ENCODE measurements at places on chromosomes 7 and 10.
A peak's percentile ranks its signal among the peaks of the same experiment; 100 is the strongest.

DNA sequence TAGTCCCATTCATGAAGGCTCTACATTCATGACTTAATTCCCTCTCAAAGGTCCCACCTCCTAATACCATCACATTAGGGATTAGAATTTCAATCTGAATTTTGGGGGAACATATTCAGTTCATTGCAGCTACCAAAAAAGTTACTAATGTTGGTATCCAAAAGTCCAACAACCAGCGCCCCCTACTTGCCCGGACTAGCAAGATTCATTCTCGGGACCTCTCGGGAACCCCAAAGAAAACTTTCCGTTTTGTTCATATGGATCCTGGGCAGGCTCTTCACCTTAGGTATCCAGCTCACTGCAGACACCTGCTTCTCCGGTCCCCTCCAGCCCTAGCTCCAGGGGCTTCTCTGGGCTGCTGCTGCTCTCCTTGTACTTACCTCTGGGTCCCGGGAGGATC, 8.9 kb upstream of the GRK5 start:
- DNase-seq, result no peak

- DNase-seq, result no peak
Observed at GRCh38 chr7:35334506-35334905, 80.6 kb upstream of the TBX20 start.

GRCh38 chr10:71314028-71314693, 4.9 kb upstream of the SLC29A3 start:
- DNase-seq, result peak; percentile 48

DNA sequence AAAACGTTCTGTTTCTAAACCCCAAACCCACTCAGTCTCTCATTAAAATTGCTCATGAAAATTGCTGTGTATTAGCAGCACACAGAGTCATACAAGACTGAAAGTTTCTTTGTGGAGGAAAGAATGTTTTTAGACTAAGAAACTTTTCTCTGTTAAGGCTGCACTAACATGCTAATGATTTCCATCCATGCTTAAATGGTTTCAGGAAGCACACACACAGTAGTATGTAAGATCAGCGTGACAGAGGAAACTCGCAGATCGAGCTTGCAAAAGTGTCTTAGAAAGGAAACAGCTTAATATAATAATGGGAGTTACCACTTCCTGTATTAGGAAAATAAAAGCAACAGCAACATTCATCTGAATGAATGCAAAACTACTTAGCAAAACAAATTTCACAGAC, 112.7 kb downstream of the ICA1 start:
- DNase-seq, result no peak

- no peak for DNase-seq
Observed at GRCh38 chr10:116845823-116846222, 3.5 kb upstream of the ENO4 start.

- no peak for DNase-seq
Observed at GRCh38 chr7:122304996-122305421, 459 bp upstream of the FEZF1 start.

GRCh38 chr10:6247041-6247712, 44.4 kb downstream of the PFKFB3 start:
- DNase-seq, result no peak

- no peak for DNase-seq
Observed at GRCh38 chr10:106519376-106520030, 645.0 kb downstream of the SORCS1 start.

DNA sequence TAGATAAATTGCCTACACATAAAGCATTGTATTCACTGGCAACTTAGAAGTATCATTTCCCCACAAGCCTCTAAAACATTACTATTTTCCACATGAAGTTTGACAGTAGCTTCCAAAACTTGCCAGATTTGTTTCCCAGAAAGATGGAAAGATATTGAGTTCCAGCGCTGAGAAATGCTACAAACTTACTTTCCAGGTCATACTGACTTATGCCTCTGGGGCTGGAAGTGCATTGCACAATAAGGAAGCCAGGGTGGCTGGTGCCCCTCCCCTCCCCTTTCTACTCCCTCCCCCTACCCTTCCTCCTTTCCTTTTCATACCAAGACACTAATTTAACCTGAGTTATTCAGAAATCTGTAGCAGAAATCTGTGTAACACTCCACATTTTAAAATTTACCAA, 212.6 kb downstream of the WDR37 start:
- DNase-seq, result no peak

DNA sequence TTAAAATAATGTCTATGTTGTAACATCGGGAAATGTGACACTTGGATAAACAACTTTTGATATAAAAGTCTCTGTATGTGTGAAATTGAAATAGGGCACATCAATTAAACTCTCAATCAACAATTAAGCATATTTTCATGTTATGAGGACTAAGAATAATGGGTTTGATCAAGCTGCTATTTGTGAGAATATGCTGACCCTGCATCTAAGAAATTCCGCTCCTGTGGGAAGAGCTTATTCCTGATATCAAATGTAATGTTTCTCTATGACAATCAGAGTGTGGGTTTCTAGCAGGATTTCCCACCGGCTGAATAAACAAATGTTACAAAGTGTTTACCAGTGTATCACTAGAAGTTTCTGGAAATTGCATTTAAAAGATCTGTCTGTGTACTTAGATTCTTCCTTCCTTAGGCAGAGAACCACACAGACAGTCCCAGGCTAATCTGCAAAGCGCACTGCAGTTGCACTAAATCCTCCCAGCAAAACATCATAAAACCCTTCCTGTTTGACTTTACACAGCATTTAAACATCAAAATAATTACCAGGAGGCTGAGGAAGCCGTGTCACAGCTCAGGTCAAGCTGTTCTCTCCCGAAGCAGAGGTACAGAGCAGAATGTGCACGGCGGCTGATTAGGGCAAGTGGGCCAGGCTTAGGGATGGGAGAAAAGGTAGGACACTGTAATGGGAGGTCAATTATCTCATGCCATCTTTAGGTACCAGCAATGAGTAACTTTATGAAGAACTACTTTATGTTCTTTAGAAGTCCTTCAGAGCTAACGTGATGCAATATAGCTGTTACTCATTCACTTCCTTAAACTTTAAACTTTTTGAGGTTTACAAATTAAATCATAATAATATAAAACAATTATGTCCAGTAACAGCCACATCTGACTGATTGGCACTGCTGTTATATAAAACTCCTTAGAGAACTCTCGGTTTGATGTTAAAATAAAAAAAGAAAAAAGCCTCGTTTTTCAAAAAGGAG, 109.1 kb upstream of the CTTNBP2 start:
- no peak for DNase-seq

GRCh38 chr7:148473703-148474480, 116.7 kb upstream of the C7orf33 start:
- peak; percentile 21 for DNase-seq

DNA sequence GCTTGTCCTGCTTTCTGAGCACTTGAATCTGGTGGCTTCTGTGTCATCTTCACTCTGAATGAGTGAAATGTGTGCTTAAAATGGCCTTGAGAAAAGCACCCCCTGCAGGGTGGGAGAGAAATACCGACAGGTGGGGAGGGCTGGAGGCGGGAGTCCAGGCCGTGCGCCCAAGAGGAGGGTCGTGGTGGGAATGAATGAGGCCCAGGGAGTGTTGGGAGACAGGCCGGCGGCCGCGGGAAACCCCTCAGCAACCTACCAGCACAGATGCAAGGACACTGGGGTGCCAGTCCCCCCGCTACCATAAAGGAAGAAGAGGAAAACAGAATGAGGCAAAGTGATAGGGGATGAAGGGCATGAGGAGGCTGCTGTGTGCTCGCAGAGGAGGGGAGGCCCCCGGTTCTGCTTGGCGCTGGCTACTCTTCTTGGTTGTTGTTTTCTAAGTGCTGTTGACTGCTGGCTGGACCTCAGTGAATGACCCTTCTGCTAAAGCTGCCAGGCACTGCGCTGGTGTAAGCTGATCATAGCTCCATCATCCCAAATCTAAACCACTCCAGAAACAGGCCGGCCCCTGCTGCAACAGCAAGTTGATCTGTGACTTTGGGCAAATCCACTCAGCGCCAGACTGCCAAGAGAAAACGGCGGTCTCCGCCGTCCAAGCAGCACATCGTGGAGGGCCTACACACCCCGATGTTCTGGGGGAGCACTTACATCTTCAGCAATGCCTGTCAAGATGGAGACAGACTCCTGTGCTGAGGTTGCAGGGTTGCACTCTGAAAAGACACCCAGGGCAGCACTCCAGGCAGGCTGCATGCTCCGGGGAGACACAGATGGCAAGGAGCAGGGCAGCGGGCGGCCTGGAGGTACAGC, 378.5 kb downstream of the DNAJB6 start:
- DNase-seq, result no peak

DNA sequence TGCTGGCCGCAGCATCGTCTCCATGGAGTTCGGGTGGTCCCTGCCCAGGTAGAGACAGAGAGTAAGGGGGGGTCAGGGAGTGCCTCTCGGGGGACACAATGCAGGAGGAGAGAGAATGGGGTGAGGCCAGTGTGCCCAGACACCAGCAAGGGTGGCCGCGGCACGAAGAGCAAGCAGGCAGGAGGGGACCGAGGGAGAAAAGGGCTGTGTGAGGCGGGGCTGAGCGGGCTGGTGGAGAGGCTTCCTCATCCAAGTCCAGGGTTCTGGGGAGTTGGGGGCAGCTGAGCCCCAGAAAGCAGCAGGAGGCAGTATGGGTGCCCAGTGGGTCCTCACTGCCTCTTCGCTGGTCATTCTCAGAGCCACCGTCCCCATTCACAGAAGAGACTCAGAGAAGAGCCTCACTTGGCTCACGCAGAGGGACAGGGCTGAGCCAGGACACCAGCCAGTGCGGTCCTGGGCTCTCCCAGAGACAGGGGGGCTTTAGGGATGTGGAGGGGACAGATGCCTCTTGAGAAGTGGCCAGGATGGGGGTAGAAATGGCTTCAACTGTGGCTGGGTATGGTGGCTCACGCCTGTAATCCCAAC, 78.9 kb downstream of the MICALL2 start:
- DNase-seq, result no peak

GRCh38 chr10:88791924-88792323, 10.6 kb upstream of the LIPM start:
- peak; percentile 8 for DNase-seq

GRCh38 chr7:68688416-68689086, 909.7 kb upstream of the AUTS2 start:
- DNase-seq, result no peak

- peak; percentile 3 for DNase-seq
Observed at GRCh38 chr10:79608505-79609375, 2.0 kb upstream of the SFTPA1 start.

DNA sequence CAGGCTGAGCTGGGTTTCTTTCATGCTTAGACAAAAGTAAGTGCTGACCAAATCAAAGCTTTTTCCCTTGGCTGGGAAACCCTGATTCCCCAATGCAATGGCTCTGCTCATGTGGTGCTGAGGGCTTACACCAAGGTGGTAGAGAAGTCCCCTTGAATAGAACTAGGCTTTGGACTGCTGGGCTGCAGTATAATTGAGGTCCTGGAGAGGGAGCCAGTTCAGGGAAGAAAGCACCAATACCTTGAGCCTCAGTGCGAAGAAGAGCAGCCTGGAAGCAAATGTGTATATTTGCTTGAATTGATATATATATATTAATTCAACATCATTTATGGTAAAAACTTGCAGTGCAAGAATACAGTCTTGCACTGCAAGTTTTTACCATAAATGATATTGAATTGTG, 391.1 kb downstream of the RPS24 start:
- DNase-seq, result no peak

- no peak for DNase-seq
Observed at GRCh38 chr7:149161241-149161848, 14.1 kb downstream of the ZNF398 start.

- DNase-seq, result no peak
Observed at GRCh38 chr10:7345717-7346116, 65.1 kb downstream of the SFMBT2 start.

DNA sequence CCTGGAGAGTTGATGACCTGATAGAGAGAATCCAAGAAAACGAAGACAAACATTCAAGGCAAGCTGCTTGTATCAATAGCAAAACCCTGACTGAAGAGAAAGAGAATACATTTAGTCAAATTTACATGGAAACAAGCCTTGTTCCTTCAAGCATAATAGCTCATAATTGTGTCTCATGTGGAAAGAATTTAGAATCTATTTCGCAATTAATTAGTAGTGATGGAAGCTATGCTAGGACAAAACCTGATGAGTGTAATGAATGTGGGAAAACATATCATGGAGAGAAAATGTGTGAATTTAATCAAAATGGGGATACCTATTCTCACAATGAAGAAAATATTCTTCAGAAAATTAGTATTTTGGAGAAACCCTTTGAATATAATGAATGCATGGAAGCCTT, 18.0 kb downstream of the RBAK start:
- no peak for DNase-seq

DNA sequence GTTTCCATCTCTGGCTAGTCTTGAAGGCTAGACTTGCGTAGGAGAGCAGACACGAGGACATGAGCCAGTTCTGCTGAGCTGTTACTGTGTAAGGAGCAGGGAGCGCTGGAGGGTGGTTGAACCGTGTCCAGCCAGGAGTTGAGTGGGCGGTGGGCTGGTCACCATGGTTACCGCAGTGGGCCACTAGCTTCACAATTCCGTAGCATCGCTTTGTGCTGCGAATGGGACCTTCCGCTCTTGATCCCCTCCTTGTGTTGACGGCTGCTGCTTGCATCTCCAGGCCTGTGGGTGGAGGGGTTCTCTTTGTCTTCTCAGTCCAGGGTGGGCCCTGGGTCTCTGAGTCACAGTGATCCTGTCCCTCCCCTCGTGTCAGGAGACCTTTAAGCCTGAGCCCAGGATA, 49.4 kb upstream of the OCM start:
- DNase-seq, result peak; percentile 70

GRCh38 chr7:90661290-90662151, 65.4 kb downstream of the CDK14 start:
- no peak for DNase-seq

DNA sequence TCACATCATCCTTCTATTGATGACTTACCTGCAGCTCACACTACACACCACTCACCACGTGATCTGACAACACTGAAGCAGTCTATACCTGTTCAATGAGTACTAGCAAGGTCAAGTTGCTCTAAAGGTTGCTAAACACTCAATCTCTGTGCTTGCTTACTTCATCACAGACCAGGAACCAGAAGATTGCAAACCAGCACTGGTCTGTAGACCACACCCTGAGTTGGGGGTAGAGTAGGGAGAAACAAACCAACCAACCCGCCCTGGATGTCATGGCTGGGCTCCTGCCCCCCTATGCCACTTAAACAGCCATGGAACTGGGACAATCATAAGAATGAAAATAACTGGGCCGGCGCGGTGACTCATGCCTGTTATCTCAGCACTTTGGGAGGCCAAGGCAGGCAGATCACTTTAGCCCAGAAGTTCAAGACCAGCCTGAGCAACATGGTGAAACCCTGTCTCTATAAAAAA, 19.6 kb downstream of the DLG5 start:
- no peak for DNase-seq

GRCh38 chr10:33556620-33557019, 222.2 kb upstream of the NRP1 start:
- DNase-seq, result no peak

GRCh38 chr10:49518982-49519578, 19.8 kb downstream of the ERCC6 start:
- peak; percentile 61 for DNase-seq

DNA sequence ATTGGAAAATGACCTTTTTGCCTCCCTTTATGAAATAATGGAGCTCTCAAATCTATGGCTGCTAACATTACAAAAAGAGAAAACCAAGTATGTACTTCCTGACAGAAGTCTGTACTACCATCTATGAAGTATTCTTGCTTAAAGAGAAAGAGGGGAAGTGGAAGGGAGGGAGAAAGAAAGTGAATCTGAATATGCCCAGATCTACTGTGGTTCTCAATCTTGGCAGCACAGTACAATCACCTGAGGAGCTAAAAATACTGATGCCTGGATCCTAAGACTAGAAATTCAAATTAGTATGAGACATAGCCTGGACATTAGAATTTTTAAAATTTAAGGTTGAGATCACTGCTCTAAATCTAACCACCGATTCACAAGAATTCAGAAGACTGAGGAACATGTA, 85.2 kb downstream of the IGF2BP3 start:
- no peak for DNase-seq

- DNase-seq, result no peak
Observed at GRCh38 chr10:114151486-114151885, 22.5 kb downstream of the CCDC186 start.

Data from neuronal stem cell (in vitro differentiated cells).